ENCODE measurements at places on chromosomes 1 and 21.

DNA sequence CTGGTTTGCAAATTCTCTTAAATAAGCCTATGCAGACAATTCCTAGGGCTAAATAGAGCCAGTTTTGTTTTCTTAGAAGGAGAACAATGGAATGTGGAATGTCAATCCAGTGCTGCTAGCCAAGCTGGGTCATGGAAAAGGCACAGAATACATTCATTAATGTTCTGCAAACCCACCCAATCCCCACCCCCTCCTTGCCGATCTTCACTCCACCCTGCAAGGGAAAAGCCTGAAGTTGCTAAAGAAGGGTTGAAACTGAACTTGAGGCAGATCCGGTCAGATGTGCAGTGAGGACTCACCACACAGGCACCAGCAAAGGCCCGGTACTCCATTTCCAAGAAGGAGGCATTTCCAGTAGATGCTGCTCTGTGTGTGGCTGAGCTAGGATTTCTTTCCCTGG is 179.6 kb downstream of the PLPP3 start:
- no peak for DNase-seq

DNA sequence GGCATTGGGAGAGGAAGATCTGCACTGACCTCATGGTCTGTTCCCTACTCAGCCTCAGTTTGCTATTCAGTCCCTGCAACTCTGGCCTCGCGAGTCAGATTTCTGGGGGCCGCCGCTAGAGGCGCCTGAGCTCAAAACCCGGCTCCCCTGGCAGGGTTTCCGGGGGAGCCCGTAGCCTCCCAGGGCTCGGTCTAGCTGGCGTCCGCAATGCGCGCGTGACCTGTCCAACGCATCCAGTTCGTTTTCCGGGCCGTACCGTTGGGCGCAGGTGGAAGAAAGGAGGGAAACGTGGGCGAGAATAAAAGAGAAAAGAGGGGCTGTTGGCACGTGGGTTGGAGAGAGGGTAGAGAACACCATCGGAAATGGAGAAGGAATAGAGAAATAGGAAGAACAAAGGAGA is at the start of gene ADAM30:
Gene ADAM30 (minus strand): TSS at position 213 of the 400 bp plus-strand sequence. CDS start 179 bp downstream, at position 34.
- DNase-seq = no peak

GRCh38 chr1:84957966-84958365 is 38.9 kb downstream of the MCOLN2 start:
- no peak for DNase-seq

- no peak for DNase-seq
These were observed 8.0 kb upstream of the LEFTY2 start for GRCh38 chr1:225949041-225949440.
